ENCODE measurements at places on chromosomes 6 and 20. TPM values are rescaled to one million over a fixed set of nuclear protein-coding genes. Genes with fewer than 3 reads are reported as not detected.

The NCOA7 gene
- total RNA-seq: 23.8 TPM

The VPS52 gene
- 26.6 TPM for total RNA-seq

DNA sequence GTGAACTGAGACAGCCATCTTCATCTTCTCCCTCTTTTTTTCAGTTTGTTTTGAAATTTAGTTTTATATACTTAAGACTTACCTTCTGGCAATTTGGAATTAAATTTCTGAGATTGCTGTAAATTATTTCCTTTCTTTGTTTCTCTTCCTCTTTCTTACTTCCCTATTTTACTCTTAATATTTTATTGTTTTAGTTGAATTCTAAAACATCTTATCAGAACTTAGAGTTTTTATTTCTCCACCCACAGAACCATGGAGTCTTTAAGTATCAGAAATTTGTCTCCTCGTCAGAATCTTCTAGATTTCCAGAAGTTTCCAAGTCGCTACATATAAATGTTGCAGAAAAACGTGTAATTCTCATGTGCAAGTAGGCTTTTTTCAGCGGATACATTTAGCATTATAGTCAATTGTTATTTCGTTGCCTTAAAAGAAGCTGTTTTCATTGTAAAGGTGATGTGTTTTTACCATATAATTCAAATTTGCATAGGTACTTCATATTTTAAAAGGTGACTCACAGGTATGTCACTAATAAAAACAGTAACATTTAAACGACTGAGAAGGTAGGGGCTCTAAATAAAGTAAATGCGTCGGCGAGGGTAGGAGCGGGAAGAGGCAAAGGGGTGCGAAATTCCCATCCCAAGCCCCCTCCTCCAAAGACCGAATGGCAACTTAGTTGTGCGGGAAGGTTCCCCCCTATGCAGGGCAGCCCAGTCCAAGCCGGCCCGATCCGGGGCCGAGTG lies 866 bp upstream of the MYO6 start:
- DNase-seq: no peak

DNA sequence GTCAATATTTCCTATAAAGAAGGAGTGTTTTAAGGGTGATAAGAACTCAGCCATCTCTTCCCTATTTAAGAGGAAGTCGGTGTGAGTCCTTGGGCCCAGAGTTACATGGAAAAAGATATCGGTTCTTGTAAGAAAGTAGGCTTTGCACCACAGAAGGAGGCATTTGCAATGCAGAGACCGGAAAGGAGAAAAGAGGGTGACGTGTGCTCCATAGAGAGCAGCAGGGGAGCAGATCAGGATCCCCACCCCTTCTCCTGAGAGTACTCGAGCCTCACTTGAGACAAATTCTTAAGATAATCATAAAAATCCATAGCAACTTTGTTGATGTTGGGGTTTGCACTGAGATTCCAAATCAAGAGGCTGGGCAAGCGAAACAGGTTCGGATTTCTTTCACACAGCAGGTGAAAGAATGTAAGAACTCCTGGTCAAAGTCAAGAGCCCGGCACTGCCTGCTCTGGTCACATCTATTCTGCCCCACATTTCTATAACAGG lies 27.8 kb downstream of the FOXA2 start:
- no peak for DNase-seq

DNA sequence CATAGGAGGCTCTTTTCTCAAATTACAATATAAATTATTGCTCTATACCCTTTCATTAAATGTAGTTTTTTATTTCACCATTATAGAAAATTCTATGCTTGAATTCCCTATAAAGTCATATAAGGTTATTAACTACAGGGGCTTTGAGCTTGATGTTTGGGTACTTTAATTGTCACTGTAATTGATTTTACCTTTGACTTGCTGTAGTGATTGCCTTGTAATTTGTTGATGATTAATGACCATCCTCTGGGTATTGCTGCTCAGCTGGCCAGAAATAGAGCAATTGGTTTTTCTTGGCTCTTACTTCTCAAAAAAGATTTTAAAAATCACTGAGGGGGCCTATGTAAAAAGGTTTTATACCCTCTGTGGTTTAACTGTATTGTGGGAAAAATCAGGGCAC lies 1186.0 kb downstream of the KHDRBS2 start:
- no peak for DNase-seq

DNA sequence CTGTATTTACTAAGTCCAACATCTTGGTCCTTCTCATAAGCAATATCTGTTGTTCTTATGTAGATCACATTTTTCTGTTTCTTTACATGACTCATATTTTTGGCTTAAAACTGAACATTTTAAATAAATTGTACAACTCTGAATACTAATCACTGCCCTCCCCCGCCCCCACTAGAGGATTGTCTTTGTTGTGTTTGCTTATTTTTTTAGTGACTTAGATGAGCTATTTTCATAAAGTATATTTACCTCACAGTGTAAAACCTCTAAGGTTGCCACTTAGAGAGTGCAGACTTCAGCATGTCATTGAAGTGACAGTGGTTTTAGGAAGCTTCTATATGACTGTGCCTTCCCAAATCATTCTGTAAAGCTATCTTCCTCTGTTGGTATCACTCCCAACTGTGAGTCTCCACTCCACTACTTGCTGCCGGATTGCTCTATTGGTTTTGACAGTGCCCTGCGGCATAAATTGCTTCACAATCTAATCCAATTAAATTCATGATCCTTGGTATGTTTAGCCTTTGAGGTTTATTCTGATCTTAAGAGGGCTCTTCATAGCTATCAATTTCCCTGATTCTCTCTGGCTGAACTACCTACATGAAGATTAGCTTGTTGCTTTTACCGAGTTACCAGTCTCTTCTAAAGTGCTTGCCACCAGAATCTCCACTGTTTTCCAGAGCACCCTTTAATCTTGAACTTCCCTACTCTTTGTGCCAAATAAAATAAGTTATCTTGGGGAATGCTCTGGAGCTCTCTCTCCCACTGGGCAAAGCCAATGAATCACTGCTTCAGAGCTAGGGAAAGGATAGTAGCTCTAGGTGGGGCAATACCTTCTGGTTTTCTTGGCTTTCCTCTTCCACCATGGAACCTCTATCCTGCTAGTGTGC lies 33.0 kb downstream of the SPTLC3 start:
- no peak for DNase-seq

DNA sequence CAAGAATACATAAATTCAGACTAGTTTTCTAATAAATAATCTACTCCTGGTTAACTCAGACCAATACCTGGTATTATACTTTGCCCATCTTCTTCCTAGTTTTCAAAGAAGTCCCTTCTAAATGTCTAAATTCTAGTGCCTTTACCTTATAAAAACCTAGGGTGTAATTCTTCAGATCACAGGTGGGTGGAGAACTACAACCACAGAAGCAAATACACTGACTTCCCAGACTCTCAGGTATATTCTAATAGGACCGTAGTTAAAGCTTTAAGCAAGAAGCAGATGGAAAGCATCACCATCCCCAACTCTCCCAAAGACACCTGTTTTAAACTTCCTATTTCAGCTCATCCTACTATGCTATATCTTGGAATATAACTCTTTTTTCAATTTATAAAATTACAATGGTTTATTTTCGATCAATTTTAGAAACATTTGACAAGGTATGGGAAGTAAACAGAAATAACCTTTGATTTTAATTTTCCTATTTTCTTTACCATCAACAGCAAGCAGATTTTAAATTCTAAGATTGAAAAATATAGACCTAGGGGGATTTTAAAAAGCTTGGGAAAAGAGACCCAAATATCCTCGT lies 15.8 kb downstream of the MAN1A1 start:
- peak; percentile 43 for DNase-seq

GRCh38 chr20:63836458-63837344 lies 5.6 kb upstream of the ZBTB46 start:
- DNase-seq: no peak

GRCh38 chr6:129645106-129645829 lies 64.7 kb downstream of the ARHGAP18 start:
- DNase-seq: peak; percentile 63

DNA sequence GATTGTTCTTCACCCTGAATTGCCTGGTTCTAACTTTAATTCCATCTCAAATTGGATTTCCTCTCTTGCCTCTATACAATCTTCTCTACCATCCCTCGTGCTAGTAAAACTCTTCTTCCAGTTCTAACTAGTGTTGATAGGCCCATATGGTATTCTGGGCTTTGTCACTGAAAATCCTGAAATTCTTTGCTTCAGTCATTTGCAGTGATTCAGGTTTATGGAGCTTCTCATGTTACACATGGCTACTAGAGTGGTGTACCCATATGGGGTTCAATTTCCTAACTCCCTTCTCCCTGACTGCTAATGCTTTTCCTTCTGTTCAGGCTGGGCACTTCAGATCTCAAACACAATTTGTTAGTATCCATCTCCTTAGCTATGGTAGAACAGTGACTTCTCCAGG lies 956.6 kb downstream of the KIF16B start:
- no peak for DNase-seq

DNA sequence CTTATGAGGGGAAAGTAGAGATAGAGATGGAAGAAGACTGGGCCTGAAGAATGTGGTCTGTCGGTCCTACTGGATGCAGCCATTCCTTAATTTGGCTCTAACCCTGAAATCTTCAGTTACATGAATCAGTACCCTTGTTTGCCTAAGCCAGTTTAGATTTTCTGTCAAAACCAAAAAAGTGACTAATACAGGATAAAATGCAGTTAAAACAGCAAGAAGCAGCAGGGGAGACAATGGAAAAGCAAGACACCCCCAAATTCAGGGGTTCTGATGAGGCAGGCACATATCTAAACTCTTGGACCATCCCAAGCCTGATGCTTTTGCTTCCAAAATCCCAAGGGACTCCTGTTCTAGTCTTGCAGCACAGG lies 17.4 kb upstream of the UBE2V1 start:
- no peak for DNase-seq

- DNase-seq: no peak
These were observed 120.9 kb downstream of the COL12A1 start for GRCh38 chr6:75084872-75085381.

DNA sequence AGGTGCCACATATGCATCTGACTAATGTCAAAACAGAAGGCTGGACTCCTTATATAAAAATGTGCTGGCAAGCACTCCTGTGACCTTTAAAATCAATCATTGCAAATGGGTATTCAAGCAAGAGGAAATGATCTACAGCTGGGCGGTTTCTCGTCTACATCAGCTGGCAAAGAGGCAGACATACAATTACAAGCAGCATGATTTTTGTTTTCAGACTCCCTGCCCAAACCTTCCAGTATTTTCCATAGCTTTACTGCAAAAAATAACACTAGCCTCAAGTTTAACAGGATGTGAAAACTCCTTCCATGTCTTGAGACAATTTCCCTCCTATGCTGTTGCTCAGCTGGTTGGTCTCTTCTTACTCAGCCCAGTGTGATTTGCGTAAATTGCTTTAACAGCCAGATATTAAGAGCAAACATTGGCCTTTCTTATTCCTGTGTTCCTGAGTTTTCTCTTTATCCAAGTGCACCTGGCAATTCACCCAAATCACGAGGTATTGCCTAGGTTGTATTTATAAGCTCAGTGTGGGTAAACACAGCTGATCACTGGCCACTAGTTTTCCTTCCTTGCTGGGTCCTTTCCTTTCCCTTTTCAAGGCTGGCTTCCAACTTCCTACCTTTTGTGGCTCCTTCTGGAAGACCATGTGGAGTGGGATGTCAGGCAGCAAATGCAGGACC lies 130.4 kb downstream of the MOXD1 start:
- DNase-seq: peak; percentile 87

DNA sequence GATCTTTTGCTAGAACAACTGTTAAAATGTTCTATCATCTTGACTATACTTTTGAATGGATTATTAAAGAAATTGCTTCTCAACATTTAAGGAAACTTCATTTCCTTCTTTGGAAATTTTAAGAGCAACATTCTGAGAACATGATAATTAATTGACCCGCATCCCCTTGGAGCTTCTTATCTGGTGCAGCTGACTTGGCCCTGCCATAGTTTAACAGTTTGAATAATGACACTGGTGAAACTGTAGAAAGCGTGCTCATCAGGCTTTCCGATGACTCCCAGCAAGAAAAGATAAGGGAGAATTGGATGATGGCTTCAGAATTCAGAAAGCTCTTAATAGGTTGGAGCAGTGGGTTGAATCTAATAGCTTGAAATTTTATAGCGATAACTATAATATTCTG lies 38.1 kb downstream of the SNX9 start:
- no peak for DNase-seq

DNA sequence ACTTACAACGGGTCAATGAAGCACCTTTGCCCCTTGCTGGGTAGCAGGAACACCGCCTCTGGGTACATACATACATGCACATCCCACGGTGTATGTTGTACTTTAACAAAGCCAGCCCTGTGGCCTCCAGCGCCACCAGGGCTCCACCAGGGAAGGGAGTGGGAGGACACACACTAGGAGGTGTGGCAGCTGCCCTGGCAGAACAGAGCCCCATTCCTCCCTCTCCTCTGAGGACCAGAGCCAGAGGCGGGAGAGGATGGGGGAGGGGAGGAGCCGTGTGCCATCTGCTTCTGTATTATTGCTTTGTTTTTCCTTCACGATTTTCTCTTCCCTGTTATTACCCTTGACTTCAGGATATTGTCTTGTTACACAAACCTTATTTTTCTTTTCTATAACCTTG lies 105.8 kb upstream of the TRAF3IP2 start:
- peak; percentile 8 for DNase-seq

GRCh38 chr6:113181164-113181563 lies 676.0 kb upstream of the MARCKS start:
- no peak for DNase-seq

The SIRPB1 gene
- total RNA-seq: 0.22 TPM

GRCh38 chr6:11486486-11486885 lies 51.1 kb upstream of the TMEM170B start:
- DNase-seq: no peak

Data from lung microvascular endothelial cell (primary cell).